Cortex of kidney (tissue), 1 donor: ENCODE measurements at places on chromosomes 1 and 21.

DNA sequence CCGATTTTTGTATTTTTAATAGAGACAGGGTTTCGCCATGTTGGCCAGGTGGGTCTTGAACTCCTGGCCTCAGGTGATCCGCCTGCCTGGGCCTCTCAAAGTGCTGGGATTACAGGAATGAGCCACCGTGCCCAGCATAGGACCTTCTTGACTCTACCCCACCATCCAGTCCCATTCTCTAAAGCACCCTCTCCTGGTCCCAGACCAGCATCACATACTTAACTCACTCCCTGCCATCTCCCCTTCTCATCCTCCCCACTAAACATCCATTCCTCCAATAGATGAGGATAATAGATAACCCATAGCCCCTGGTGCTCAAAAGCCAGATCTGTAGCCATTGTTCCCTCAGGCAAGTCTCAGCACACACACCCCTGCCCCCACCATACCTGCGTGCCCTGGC is 2.1 kb downstream of the ENTREP3 start:
- no peak for DNase-seq

GRCh38 chr21:14961502-14961901 is 103.3 kb downstream of the NRIP1 start:
- no peak for DNase-seq

GRCh38 chr21:41692185-41692565 is 74.7 kb downstream of the RIPK4 start:
- no peak for DNase-seq

DNA sequence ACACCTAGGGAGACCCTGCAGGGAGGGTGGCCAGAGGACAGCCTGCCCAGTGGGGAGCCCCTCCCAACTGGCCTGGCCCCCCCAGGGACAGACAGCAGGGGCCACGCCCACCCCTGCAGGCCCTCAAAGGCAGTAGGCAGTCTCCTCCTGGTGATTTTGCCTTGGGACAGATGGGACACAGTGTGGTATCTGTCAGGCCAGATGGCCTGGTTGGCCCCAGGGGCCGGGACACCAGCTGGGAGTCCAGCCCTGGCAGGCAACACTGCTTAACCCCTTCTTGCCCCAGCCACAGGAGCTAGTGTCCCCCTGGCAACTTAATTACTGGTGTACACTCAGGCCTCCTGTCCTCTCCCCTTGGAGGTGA is 17.8 kb downstream of the IFFO2 start:
- DNase-seq, result no peak

DNA sequence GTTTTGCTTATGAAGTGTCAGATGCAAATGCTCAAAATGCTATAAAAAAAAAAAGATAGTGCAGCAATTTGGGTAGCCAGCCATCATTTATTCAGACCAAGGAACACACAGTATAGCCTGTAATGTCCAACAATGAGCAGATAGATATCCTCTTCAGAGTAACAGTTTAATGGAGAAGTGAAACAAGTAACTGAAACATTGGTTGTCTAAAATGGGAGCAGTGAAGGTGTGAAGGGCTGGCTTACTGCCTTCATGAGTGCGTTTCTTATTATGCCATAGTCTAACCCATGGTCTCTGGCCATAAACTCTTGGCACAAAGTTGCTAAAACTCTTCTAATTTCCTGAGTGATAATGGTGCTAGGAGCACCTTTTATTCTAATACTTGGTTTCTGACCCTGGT is 11.4 kb downstream of the RGS5 start:
- DNase-seq, result no peak
